ENCODE measurements at places on chromosomes 4 and X. TPM values are rescaled to one million over a fixed set of nuclear protein-coding genes. Genes with fewer than 3 reads are reported as not detected.

The NIPAL1 gene
- total RNA-seq, result 0.98 TPM

The FAM47B gene
- total RNA-seq, result not detected

The TBX22 gene
- total RNA-seq, result not detected

The TNIP2 gene
- total RNA-seq, result 14.8 TPM

The TMPRSS11F gene
- not detected for total RNA-seq

The MXRA5 gene
- total RNA-seq, result 44.2 TPM

The ATP2B3 gene
- not detected for total RNA-seq

The IL13RA1 gene
- 29.5 TPM for total RNA-seq

The RAB41 gene
- total RNA-seq, result not detected

The GABRB1 gene
- 9.3 TPM for total RNA-seq

The IQCM gene
- total RNA-seq, result not detected

DNA sequence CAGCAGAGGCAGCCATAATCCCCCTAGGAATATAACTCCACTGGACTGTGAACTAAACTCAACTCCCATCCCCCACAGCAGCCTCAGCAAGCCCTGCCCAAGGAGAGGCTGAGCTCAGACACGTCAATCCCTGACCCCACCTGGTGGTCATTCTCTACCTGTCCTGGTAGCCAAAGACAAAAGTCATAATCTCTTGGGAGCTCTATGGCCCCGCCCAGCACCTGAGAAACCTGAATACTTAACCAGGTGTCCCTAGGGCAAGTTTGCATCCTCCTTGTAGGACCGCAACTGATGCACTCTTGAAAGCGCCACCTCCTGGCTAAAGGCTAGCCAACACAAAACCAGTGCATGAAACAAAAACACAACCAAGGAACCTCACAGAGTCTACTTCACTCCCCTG is 18.4 kb downstream of the CT47B1 start:
- DNase-seq, result no peak

GRCh38 chr4:35138449-35138848 is 1105.9 kb downstream of the ARAP2 start:
- DNase-seq, result no peak

DNA sequence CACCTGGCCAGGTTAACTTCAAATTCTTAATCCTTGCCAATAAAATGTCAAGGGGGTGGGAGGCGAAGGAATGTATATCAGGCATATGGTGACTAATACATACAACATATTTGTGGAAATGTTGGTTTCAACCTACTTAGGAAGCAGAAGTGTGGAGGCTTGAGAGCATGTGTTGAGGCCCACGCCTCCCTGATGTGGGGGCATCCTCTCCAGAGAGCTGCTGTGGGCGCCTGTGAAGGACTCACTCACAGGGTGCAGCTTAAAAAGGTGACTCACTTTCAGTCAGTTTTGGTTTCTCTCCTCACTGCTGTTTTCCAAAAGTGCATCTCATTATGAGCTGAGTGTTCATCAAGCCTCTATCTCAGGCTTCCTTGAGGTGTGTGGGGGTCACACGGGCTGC is 27.5 kb downstream of the LNX1 start:
- DNase-seq, result no peak

DNA sequence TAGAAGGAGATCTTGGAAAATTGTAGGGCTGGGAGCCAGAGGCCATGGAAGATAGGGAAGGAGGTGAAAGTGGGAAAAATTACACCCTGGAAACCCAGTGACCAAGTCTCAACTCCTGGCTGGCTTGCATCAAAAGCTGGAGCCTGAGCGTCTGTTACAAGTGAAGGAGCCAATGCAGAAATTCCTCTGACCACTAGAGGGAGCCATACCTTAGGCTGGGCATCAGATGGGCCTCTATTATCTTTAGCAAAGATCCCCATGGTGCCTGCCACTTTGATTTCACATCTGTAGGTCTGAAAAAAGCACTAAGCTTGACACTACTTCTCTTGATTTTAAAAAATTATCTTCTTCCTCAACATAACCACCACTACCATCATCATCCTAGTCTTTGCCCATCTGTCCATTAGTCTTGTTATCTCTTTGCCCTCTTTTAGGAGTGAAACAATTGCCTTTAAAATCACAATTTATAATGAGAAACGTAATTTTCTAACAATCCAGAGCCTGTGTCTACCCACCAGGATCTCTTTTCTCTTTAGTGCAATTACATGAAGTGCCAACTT is 62.9 kb downstream of the ANAPC4 start:
- DNase-seq, result no peak

DNA sequence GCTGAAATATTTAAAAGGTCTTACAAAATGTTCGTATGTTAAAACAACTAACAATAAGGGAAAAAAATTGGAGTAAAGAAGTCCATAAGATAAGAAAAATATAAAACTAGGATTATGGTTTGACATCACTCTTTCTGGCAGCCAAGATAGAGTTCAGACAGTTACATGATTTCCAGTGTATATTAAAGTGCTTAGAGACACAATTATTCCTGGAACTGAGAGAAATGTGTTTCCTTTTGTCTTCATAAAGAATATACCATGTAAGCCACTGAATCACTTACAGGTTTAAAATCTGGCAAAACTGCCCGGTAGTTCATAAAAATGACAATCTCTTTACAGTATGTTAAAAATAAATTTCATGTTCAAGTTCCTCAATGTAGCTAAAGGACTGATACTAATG is 538.7 kb upstream of the ATOH1 start:
- no peak for DNase-seq

DNA sequence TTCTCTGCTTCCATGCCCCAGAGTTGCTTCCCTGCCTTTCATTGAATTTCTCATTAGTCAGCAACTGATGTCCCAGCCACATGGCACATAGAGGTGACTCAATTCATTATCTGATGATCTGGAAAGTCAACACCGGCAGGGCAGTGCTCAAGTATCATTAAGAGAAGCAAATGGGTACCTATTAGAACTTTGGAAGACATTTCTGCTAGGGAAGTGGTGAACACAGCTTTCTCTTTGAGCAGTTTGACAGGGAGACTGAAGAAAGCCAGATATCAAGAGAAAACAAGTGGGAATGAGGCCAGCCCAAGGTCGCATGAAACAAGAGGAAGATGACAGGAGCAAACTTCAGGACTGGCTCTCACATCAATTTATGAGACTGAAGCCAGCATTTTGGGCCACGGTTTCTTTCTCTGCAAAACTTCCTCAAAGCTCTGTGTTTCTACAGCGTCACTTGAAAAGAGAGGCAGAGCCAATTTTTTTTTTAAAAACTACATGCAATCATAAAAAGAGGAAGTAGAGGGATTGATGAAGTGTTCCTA is 108.3 kb upstream of the RPS6KA3 start:
- DNase-seq, result no peak

DNA sequence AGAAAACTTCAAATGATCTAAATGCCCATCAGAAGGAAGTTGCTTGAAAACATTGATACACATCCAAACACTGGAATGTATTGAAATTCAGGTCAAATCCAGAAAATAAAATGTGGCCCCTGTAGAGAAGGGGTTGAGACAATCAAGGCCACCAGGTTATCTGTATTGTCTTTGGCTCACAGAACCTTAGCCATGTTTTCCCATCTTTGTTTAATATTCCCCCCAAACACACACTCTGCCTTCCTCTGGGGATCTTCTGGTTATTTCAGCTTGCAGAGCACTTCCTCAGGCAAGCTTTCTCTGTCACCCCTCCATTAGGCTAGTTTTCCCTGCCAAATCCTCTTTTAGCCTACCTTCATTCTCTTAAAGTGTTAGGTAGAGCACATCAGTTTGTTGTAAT is 30.5 kb downstream of the PAGE2 start:
- DNase-seq, result no peak

- DNase-seq, result no peak
Measured at GRCh38 chrX:9746148-9746888, 19.3 kb downstream of the GPR143 start.

GRCh38 chrX:78643096-78643495 is 16.0 kb downstream of the RTL3 start:
- no peak for DNase-seq

- no peak for DNase-seq
Measured at GRCh38 chr4:23279377-23279986, 586.7 kb downstream of the GBA3 start.

DNA sequence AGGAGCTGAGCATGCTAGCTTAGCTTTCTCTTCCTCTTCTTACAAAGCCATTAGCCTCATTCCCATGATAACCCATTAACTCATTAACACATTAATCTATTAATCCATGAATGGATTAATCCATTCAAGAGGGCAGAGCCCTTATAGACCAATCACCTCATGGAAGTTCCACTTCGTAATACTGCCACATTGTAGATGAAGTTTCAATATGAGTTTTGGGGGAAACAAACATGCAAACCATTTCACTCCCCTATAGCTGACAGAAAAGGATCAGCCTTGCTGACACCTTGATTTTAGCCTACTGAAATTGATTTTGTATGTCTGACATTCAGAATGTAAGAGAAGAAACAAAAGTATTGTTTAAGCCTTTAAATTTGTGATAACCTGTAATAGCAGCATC is 251.8 kb upstream of the GALNTL6 start:
- no peak for DNase-seq

DNA sequence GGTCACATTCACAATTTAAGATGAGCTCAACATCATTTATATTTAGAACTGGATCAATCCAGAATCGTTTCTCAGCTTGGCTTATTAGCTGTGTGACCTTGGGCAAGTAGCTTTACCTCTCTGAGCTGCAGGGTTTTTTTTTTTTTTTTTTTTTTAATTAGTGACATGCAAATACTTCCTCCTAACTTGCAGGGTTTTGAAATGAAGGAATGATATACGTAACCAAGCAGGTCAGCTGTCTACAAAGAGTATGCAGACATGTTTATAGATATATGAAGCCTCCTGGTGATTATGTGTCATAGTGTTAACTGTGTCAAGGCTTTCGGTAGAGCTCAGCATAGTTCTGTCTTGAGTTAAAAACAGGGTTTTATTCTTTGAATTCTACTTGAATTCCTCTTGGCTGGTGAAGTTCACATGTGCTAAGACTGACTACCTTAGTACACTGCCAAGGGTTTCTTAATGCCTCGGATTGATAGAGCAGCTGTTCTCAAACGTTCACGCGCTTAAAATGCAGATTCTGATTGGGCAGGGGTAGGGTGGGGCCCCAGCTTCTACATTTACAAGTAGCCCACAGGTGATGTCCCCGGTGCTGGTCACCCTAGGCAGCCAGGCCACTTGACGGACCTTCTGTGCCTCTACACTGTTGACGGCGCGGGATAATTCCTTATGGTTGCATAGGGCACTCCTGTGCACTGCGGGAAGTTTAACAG is 654 bp upstream of the STS start:
- DNase-seq, result peak; percentile 4

- no peak for DNase-seq
Measured at GRCh38 chrX:123626962-123627361, 105.9 kb downstream of the THOC2 start.

DNA sequence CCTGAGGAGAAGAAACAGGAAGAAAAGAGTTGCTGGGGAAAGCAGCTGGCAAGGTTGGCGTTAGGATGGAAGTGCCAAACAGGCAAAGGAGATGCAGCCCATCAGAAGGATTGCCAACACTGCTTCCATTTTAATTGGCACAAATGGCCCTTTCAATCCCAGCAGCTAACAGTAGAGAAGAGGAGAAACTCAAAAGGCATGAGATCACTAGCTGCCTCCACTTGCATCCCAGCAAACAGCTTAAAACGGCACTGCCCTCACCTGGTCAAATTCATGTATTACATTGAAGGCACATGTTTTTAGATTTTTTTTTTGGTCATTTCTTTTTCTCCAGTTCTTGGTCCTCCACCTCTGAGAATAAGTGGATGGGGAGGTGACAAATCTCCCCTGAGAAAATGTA is 14.9 kb upstream of the LOC101059915 start:
- DNase-seq, result peak; percentile 27

GRCh38 chr4:19033816-19034733 is 1012.5 kb upstream of the LCORL start:
- DNase-seq, result no peak

DNA sequence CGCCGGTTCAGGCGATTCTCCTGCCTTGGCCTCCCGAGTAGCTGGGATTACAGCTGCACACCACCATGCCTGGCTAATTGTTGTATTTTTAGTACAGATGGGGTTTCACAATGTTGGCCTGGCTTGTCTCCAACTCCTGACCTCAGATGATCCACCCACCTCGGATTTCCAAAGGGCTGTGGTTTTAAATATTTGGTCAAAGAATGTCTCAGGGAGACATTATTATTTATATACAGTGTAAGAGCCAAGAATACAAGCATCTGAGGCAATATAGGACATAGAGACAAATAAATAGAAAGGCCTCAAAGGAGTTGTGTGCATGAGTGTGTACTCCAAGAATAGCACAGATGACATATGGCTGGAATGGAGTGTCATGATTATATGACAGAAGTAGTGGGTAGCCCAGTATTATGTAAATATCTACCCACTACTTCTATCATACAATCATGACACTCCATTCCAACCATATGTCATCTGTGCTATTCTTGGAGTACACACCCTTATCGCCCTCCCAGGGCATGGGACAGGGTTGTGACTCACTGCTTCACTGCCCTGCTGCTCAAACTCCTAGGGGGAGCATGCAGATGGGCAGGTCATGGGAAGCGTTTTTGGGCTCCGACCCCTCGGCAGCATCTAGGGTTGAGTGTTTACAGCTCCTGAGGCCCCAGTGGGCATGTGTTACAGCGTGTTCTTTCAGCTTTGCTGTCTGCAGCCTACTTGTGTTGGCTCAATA is 1649.8 kb upstream of the PCDH10 start:
- no peak for DNase-seq

GRCh38 chr4:167715176-167715575 is 377.2 kb upstream of the ANXA10 start:
- DNase-seq, result no peak

- no peak for DNase-seq
Measured at GRCh38 chr4:12949719-12950490, 534.2 kb downstream of the RAB28 start.

DNA sequence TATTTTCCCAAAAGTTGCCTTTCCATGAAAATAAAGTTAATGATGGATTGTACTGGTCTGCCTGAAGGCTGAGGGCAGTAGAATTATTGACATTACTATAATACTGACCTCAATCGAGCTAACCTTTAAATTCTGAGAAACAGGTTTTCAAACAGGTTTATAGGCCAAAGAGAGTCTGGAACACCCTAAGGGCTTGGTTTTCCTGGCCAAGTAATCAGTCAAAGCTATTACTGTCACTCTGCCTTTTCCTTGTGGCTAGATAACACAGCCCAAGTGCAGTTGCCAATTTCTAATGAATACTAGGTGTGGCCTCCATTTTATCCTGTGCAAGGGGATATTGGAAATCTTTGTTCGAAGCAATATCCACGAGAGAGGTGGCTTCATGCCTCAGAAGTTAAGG is 75.2 kb downstream of the INTS12 start:
- no peak for DNase-seq

- no peak for DNase-seq
Measured at GRCh38 chr4:5805270-5805669, 87.6 kb downstream of the CRMP1 start.

- DNase-seq, result no peak
Measured at GRCh38 chr4:84877051-84877833, 89.2 kb downstream of the WDFY3 start.

DNA sequence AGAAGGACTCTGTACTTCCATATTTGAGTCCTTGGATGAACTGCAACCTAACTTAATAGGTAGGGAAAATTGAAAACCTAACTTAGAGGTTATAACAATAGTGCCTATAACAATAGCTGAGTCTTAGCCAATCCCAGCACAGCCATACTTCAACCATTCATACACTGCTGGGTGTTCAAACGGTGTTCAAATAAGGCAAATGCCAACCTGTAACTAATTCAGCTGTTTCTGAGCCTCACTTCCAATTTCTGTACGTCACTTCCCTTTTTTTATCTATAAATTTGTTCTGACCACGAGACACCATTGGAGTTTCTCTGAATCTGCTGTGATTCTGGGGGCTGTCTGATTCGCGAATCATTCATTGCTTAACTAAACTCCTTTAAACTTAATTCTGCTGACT is 9.6 kb upstream of the GRSF1 start:
- DNase-seq, result no peak

GRCh38 chr4:43564107-43564506 is 671.6 kb downstream of the GRXCR1 start:
- DNase-seq, result no peak

Data from heart right ventricle (tissue), 16 donors.